ENCODE measurements at places on chromosomes 7 and 10.

DNA sequence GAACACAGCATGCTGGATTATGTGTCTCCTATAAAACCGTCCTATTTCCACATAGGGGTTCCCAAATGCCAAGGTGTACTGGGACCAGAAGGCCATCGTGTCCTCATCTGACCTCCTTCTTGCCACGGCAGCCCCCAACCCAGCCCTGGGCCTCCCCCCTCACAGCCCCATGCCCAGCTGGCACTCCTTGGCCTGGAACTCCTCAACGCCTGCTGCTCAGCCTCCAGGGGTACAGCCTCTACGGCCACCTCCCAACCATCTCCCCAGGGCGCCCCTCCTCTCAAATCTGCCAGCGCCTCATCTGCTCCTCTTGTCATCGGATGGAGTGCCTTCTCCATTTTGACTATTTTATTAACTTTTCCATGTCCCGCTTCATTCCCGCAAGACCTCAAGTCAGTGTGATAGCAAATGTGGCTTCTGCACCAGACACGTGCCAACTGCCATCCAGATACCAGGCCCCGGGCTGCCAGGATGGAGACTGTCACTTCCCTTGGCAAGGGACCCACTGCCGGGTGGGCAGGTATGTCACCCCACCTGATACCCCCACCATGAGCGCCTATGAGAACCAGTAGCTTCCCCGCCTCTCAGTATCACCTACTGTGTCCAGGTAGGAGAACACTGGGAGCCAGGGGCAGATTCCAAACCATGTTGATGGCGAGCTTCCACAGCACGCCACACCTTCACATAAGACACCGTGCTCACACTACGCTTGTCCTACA, 106.7 kb downstream of the EBF3 start:
- DNase-seq, result no peak

DNA sequence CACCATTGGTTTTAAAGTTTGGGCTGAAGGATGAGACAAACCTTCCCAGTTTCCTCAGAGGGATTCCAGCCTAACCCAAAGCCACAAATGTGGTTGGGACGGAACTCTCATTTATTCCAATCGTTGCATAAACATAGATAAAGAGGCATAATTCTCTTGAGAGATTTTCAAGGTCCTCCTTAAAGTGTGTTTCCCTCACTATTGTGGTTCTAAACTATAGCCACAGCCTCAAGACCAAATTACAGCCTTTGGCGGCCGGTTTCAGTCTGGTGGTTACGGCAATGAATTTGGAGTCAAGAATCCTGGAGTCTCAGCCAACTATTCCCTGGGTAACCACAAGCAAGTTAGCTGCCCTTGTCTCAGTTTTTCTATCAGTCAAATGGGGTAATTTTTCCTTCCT, 42.6 kb downstream of the SEM1 start:
- no peak for DNase-seq

GRCh38 chr7:131606346-131607290, 50.2 kb upstream of the PODXL start:
- DNase-seq, result no peak

DNA sequence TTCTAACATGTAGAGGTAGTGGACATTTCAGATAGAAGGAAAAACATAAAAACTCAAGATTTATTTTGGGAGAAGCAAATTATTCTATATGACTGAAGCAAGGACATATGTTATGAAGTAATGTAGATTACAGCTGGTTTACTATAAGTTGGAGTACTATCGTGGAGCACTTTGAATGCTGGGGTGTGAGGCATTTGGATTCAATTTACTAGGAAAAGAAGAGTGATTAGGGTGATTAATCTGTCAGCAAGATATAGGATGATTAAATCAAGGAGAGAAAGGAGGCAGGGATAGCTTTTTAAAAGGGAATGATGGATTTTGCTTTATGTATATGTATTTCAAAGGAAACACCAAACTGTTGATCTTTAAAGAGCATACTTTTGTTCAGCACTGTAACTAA, 318.4 kb upstream of the KAT6B start:
- DNase-seq, result no peak

DNA sequence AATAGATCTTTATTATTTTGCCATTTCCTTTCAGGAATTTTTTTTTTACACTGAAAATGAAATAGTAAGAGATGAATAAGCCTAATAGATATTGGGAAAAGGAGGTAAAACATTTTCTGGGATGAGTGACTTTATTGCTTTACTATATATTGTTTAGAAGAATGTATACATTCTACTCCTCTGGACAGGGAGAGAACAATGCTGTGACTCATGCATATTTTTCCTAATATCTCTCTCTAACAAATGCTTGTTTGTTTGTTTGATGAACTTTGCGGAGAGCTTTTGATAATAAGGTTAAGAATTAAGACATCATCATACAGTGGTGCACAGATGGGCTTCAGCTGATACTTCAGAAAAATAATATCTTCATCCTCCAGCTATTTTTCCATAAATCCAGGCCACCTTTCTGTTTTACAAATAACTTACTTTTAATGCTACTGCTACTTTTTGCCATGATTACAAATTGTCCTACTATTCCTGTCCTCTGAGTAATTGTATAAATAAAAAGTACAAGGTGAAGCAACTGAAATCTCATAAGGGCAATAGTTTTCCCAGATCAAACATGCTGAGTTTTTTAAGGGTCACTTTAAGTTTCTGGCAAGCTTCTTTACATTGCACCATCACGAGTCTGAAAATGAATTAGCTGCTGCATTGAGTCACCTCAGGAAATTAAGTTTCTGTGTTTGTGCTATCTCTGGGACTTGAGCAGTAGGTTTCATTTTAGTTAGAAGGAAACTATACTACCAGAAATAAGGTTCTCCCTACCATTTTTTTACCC, 207.3 kb upstream of the POT1 start:
- DNase-seq, result no peak

DNA sequence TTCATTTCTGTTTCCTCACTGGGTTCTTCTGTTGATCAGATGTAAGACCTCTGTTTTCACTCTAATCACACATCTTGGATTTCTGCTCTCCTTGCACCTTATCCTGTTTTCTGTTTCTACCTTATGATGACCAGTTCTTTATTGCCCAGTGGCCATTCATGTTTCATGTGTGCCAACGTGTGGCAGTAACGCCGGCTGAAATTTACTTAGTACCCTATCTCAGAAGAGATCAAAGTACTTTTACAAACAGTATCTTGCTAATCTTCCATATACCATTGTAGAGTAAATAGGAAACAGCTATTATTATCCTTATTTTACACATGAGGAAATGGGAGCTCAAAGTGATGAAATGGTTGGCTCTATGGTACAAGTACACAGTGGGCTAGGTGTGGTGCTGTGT, 74.0 kb downstream of the GATA3 start:
- no peak for DNase-seq

DNA sequence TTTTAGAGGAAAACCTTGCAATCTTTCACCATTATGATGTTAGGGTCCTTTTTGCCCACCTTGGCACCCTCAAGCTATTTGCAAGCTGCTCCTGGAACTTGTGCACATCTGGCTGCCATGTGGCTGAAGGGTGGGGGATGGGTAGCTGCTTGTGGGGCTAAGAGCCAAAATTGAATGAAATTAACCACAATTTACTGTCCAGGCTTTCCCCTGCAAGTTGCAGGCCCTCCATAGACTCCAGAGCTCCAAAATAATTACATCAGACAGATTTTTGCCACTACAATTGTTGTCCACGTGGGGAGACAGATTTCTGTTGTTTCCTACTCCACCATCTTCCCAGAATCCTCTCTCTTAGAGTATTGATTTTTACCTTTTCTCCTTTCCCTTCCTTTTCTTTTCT, 19.1 kb downstream of the PI4K2A start:
- DNase-seq, result no peak

DNA sequence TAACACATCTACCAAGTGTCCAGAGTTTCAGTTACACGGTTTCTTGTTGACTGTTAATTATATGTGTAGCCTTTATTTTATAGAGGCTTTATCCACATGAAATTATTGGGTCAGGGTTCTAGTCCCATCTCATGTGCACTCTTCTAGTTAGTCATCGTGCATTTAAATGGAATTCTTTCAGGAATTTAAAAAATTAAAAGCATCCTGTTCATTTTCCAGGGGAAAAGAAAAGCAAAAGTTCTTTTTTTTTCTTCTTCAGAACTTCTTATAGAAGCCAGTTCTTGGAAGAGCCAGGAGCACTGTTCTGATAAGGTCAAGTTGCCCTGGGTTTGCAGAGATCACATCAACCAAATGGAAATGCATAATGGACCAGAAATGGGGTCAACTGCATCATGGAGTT, 324.7 kb downstream of the INHBA start:
- no peak for DNase-seq

GRCh38 chr7:152907042-152907761, 147.7 kb downstream of the ACTR3B start:
- no peak for DNase-seq

DNA sequence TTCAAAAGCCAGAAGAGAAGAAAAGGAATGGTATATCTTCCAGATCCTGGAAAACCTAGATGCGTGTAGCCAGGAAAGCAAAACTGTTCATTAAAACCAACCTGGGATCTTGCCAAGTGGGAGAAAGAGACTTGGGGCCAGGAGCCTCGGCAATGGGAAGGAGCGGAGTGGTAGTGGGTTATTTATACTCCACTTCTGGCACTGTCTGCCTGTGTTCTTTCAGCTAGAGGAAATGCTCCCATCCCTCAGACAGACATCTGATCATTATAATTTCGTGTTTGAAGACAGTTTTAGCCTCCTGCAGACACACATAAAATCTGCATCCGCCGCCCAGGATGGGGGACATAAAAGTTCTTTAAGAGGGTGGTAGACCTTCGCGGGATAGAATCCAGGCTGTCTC, 421.6 kb downstream of the RPS24 start:
- no peak for DNase-seq

DNA sequence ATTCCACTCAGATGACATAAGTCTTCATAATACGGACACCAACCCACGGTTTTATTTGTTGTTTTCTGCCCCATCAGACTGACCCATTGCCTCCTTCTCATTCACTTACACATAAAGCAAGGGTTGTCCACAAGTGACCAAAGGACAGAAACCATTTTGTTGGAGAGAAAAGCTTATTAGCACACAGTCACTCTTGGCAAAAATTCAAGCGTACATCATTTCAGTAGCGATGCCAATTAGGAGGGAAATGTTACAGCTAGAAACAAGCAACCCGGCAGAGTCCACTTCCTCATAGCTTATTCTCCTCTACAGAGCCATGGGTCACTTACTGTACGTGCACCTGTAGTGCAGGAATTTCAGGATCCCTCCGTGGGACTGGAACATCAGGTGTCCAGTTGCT, 23.0 kb downstream of the ABLIM1 start:
- no peak for DNase-seq

DNA sequence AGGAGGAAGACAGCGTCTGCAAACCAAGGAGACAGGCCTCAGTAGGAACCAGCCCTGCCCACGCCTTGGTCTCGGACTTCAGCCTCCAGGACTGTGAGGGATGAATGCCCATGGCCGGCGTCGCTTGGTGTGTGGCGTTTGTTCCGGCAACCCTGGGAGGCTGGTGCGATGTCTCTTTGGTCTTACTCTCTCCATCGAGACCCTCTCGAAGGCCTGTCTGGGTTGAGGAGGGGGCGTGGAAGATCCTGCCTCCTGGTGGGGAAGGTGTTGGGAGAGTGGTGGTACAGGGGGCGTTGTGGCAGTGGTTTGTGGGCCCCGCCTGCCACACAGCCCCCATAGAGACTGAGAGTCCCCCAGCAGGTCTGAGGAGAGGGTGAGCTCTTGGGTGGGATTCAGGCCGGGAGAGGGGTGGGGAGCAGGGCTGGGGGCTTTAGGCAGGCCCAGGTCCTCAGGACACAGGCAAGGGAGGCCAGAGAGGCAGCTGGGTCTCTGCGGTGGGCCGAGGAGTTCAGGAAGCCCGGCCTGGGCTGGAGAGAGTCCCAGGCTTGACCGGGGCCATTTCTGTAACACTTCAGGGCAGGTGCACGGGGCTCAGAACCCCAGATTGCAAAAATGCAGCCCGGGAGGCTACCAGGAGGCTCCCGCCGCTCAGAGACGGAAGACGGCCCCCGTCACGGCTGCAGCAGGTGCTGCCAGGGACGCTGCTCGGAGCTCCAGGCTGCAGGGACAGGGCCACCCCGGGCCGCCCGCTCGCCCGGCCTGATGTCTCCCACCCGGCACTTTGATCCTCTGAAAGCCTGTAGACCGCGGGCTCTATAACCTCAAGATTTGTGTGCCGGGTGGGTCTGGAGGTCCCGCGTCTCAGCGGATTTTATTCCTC, 33.8 kb upstream of the PSMG3 start:
- DNase-seq, result no peak

GRCh38 chr7:141235656-141236055, 161.8 kb downstream of the TMEM178B start:
- no peak for DNase-seq

DNA sequence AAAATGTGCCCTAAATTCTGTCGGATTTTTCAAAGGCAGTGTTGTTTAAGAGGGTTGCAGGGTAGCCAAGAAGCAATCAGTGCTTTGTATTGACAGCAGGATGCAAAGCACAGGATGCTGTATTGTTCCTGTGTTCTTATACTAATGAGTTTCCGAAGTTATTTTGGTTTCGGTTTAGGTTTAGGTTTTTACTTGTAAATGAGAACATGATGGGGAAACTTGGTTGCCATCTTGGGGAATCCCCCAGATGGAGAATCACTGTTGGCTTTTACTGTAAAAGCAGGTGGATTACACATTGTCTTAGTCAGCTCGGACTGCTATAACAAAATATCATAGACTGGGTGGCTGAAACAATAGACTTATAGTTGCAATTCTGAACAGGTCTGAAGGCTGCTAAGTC, 72.1 kb downstream of the INHBA start:
- DNase-seq, result no peak

DNA sequence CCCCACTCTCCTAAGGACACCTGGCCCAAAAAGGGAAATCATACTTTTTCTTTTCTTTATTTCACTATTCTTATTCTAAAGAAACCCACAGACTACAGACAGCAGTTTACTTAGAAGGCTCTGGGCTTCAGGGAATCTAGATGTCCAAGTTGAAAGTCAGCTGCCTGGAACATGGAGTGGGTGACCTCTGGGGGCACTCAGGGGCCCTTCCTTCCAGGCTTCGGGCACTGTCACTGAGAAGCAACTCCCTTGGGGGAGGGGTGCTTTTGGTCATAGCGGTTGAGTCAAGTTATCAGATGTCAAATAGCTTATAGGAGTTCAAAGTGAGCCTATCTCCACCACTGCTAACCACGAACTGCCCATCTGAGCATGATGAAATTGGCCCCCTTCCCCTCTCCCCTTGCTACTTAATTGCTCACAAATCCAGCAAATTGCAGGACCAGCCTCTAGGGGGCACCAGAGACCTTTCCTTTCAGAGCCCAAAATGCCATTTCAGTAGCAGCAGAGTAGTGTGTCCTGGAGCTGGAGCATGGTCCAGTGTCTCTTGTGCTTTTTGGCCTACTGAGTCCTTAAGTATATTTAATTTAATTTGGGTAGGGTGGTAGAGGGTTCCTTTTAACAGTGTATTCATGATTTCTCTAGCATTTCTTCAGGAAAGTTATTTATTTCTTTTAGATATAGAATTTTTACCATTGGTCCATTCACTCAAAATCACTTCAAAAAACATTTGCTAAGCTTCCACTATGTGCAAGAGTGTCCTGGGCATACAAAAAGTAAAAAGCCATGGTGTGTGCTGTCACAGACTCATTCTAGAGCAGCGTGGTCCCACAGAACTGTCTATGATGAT, 463.8 kb downstream of the KCNMA1 start:
- peak; percentile 79 for DNase-seq

Measured in liver (tissue), 10 donors.